ENCODE measurements at places on chromosomes 16 and 17.

- no peak for DNase-seq
Measured at GRCh38 chr17:13410214-13410613, 191.5 kb downstream of the HS3ST3A1 start.

DNA sequence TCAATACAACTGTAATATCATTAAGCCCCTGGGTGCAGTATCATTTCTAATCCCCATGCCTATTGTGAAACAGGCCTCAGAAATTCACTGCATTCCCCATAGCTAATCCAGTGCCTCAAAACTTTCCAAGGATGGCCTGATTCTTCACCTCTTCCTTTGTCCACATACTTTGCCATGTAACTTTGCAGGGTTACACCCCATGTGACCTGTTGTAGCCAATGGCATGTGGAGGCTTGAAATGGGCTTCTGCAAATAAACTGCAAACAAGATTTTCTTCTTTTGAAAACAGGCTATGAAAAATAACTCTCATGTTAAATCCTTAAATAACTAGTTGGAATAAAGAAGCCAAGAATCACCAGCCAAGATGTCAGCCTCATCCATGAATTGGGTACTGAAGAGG, 35.9 kb downstream of the ABCA10 start:
- DNase-seq: no peak

GRCh38 chr17:29653995-29654714, 31.4 kb upstream of the CORO6 start:
- no peak for DNase-seq

- no peak for DNase-seq
Measured at GRCh38 chr17:77727037-77727615, 231.4 kb upstream of the TNRC6C start.

- DNase-seq: no peak
Measured at GRCh38 chr17:76716839-76717215, 6.1 kb upstream of the MXRA7 start.

All from NCI-H2029 treated with DMSO at 0.1 percent for 48 hours (cell line).